Hepatic stellate cell (primary cell): ENCODE measurements at places on chromosomes 16 and 17.

DNA sequence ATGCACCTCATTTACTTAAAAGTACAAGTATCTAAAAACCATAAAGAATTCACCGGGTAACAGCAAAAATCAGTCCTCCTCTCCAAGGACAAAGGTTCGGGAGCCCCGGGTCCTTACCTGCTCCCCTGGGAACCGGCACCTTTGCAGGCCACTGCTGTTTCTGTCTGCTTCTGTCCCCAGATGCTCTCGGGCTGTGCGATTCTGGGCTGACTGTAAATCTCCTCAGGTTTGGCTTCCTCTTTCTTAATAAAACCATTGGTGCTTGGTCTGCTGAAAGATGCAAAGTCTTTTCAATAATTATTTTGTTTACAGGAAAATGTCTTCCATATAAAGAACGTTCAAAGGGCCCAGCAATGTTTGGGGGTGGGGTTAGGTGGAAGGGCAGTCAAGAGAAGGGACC lies 63.9 kb downstream of the MARCHF10 start:
- DNase-seq, result no peak

DNA sequence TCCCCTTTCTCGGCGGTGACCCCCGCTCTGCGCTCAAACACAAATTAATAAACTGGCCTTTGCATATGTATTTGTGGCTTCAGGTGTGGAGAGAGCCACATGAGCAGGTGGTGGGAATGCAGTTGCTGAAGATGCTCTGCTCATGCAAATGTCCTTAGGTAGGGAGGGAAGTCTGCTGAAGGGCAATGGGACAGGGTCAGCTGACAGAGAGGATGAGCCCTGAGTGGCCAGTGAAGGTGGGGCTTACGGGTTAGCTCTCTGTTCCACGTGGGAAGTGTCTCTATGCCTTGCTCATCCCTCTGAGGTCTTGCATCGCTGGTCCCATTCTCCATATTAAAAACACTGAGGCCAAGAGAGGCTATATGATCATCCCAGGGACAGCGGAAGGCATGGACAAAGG lies 74.2 kb upstream of the CCL1 start:
- DNase-seq, result no peak

DNA sequence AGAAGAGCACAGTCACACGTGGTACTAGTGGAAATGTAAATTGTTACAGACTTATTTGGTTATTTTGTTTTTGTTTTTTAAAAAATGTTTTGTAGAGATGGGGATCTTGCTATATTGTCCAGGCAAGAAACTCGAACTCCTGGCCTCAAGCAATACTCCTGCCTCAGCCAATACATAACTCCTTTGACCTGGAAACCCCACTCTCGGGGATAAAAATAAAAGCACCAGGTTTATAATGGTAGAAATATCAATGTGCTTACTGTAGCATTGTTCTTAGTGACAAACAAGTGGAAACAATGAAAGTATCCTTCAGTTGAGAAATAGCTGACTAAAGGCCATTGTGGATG lies 11.7 kb upstream of the ERN2 start:
- DNase-seq, result no peak

- DNase-seq, result no peak
Measured at GRCh38 chr17:27660436-27660835, 29.4 kb downstream of the LGALS9 start.

GRCh38 chr16:87697256-87697655 lies 68.5 kb downstream of the KLHDC4 start:
- DNase-seq, result no peak

DNA sequence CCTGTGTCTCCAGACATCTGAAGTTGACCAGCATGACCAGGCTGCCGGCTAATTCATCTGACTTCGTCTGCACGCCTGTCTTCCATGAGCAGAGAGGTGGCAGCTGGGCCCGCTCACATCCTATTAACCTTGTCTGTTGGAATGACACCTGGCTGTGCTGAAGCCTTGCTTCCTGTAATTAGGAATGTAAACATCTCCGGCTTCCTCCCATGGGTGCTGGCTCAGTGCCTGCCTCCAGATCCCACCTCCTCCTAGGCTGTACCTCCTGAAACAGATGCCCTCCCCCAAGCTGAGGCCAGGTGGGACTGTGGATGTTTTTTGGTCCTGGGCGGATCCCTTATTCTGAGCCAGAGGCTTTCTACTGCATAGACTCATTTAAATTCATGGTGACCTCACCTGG lies 296.3 kb downstream of the HS3ST4 start:
- DNase-seq, result no peak

- no peak for DNase-seq
Measured at GRCh38 chr17:10773391-10773790, 30.5 kb downstream of the TMEM238L start.

GRCh38 chr16:920717-921116 lies 50.1 kb downstream of the LMF1 start:
- peak; percentile 78 for DNase-seq

DNA sequence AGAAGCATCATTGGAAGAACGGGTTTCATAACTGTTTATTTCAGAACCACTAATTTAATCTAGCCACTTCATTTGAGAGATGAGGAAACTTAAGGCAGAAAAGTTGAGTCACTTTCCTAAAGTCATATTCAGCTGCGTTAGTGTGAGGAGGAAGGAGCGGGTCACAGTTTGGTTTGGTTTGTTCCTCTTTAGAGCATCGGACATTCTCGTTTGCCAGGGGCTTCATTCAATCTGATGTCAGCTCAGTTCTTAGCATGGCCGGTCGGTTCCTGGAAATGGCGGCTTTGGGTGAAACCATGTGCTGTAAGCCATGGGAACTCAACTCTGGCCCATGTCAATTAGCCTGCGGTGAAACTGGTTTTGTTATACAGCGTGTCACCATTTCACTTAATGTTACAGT lies 186.5 kb downstream of the LGALS9B start:
- no peak for DNase-seq

DNA sequence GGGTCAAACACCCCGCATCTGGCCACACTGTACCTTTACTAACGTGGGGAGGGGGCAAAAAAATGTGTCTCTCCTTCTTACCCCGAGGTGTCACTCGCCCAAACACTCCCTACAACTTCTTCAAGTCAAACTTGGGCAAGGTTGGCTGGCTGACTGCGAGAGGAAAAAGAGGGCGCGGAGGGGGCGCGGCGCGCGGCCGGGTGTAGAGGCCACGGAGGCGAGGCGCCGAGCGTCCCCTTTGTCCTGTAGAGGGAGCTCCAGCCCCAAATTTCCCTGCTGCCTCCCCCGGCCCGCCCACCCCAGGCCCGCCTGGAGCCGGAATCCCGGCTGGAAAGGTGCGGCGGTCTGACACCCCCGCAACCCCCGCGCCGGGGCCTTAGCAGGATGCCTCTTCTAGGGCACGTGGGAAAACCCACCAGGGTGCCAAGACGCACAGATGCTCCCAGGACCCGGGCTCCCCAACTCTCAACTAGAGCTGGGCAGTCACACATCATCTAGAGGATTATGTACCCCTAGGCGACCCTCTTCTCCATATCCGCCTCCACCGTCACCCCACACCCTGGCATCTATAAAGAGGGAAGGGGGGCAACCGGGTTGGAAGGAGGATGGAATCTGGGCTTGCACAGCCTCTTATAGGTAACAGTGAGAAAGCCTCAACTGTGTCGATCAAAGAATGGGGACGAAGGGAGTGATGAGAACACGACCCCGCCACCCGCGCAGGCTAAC lies 4.2 kb downstream of the IRX3 start:
- DNase-seq, result no peak

GRCh38 chr17:3033741-3034577 lies 29.4 kb downstream of the OR1D5 start:
- no peak for DNase-seq

GRCh38 chr17:70955441-70955840 lies 786.1 kb downstream of the KCNJ2 start:
- DNase-seq, result no peak

DNA sequence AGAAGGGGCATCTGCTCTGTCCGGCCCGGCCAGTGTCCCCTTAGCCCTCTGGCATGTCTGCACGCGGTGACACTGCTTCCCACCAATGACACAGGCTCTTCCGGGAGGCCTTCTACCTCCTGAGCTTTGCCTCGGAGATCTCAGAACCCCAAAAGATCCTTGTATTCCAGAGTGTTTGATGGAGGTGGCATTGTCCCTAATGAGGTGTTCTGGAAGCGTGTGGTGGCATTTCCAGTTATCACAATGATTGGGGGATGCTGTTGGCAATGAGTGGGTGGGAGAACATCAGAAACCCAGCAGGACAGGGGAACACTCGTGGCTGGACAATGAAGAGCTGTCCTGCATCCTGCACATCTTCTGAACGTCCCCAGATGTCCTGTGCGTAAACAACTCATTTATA lies 198.0 kb downstream of the XYLT1 start:
- DNase-seq, result no peak

GRCh38 chr16:82063456-82064082 lies 28.5 kb downstream of the HSD17B2 start:
- DNase-seq, result no peak

GRCh38 chr17:70060415-70060814 lies 14.6 kb upstream of the KCNJ16 start:
- DNase-seq, result no peak

DNA sequence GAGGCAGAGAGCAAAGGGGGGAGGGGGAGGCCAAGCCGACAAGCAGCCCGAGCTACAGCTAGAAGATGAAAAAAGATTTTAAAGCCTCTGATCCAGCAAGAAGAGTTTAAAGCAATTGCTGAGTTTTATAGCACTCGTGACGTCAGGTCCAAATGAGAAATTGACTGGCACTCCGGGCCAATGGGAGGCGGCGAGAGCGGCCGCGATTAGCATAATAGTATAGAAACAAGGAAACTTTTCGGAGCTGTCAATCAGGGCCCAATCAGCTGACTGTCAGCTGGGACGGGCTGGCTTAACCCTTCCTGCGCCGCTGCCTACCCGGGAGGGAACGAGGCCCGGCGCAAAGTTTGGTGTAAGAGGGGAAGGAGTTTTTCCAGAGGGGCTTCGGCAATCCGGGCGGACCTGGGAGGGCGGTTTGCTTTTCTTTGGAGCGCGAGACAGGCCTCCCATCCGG lies at the start of gene MAF:
Gene MAF, minus strand, starts transcription at position 100 of the 454 bp plus-strand sequence. CDS start 835 bp downstream, outside the sequence.
- peak; percentile 95 for DNase-seq

- DNase-seq, result no peak
Measured at GRCh38 chr16:46949241-46949892, 24.1 kb downstream of the DNAJA2 start.

DNA sequence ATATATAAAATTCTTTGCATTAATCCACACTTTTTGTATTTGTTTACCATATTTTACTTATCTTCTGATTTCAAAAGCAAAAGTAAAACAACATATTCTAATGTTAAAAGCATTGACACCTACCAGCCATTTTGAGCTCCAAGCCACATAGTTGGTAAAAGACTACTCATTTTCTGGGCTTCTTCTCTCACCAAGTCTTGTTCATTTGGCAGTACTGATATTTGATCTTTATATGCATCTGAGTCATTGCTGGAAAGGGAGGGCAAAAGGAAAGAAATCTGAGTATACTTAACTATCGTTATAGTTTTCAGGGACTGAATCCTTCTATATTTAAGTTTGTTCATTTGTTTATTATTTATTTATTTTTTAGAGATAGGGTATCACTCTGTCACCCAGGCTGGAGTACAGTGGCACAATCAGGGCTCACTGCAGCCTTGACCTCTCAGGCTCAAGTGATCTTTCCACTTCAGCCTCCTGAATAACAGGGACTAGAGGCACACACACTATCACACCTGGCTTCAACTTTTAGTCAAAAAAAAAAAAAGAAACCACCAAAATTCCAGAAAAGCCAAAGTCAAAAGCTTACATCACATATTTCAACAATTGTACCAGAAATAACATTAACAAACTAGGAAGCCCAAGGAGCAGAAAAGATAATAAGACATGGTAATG lies 121.0 kb upstream of the TOB1 start:
- no peak for DNase-seq

DNA sequence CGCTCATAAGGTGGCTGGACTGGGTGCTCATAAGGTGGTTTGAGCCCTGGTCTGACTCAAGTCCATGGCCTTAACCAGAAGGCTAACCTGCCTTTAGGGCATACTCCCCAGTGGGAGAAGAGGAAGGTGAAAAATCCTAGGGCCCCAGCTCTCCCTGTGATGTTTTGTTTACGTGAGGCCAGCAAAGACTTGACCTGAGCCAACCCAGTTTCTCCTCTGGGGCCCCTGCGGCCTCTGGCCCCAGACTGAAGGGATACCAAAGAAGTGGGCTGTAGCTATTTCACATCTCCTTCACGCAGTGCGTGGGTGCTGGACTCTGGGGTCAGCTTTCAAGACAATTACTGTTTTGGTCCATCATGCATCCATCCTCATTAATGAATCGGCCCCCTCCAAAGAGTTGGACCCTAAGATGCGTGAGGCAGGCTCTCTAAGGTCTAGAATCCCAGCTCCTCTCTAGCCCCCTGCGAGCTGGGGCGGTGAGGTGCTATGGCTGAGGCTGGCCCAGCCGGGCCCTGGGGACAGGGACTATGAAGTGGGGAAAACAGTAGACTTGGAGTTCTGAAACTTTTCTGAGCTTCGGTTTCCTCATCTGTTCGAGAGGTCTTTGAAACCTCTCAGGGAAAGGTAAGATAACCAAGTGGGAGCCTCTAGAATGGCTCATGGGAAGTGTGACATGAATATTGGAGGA lies 1.5 kb downstream of the SH2B1 start:
- DNase-seq, result no peak

- DNase-seq, result no peak
Measured at GRCh38 chr17:1639549-1640180, 5.9 kb downstream of the SCARF1 start.

DNA sequence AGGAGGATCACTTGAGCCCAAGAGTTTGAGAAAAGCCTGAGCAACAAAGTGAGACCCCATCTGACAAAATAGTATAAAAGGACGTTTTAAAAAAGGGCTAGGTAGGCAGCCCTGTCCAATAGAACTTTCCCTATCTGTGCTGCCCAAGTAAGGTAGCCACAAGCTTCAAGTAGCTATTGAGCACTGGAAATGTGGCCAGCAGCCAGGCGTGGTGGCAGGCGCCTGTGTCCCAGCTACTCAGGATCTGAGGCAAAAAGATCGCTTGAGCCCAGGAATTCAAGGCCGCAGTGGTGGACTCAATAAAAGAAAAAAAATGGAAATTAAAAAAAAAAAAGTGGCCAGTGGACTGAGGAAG lies 1.5 kb upstream of the NQO1 start:
- DNase-seq, result no peak

DNA sequence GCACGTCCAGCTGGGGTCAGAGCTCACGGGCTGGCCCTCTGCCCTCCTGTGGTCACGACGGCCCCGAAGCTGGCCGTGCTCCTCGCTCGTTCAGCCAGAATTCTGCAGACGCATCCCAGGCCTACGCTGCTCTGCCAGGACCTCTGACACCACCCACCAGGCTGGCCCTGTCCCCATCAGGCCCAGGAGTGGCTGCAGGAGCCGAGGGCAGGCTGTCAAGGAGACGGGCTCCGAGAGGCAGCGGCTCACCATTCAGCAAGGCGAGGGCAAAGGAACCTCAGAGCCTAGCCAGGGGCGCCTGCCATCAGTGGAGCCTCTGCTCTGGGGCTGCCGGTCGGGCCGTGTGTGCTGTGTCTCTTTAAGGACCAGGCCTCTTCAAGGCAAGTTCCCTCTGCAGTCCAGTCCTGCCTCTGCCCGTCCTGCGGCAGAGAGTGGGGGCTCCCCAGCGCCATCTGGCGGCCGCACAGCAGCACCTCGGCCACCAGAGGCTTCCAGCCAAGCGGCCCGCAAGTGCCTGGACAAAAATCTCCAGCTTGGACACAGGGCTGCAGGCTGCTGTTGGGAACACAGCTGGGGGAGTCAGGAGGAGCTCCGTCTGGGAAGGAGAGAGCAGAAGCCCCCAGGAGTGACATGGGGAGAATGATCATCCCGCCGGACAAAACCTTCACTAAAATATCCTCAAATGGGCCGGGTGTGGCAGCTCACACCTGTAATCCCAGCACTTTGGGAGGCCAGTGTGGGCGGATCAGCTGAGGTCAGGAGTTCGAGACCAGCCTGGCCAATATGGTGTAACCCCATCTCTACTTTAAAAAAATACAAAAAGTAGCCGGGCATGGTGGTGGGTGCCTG lies 7.4 kb upstream of the ABR start:
- DNase-seq, result peak; percentile 92

GRCh38 chr17:39759204-39759603 lies 21.5 kb downstream of the GRB7 start:
- no peak for DNase-seq
